ENCODE measurements at places on chromosomes 1 and 21.

DNA sequence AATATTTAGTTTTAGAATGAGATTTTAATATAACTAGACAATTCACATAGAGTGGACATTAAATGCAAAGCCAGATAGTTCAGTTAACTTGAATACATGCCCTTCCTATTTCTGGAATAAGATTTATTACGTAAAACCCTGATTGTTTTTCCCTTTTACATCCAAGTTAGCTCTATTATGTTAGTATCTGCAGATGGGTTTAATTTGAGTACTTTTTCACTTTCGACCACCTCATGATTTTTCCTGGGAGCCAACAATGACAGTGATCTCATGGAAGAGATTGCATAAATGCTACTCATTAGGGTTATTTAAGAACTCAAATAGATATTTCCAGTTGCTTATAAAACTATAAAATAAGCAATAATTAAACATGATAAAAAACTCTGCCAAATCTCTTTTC, 199.4 kb upstream of the PTGFR start:
- no peak for DNase-seq

GRCh38 chr21:25424048-25424447, 183.2 kb downstream of the MRPL39 start:
- no peak for DNase-seq

DNA sequence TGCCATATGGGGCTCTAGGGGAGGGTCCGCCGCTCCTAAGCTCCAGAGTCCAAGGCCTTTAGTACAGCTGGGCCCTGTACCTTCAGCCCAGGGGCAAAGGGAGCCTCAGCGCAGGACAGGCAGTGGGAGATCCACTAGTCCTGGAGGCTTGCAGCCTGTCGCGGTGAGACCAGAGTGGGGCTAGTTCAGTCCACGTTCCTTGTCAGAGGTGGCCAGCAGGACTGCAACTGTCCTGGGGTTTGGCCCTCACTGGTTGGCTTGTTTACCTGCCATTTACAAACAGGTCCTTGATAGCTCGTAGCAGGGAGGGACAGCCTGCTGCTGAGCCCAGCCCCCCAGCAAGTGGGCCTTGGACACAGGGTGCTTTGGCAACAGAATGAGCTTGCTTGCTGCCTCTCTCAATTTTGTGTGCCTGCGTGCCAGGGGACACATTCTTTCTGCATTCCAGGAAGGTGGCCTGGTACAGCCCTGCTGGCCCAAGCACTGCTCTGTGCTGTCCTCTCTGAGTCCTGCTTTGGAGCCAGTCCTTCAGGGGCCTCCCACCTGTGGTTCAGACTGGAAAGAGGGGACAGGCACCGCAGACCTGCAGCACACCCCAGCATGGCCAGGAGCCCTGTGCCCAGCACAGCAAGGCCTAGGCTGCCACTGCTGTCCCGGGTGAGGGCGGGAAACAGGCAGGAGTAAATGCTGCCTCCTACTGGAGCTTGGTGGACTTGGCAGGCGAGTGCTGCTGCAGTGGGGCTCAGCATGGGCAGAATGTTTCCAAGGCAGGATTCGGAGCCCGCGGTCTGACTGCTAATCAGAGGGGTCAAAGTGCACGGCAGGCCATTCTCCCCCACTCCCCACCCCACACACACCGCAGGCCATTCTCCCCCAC, 15.2 kb downstream of the H6PD start:
- DNase-seq, result peak; percentile 32

- no peak for DNase-seq
Observed at GRCh38 chr1:151315565-151316235, 11.5 kb downstream of the PI4KB start.

DNA sequence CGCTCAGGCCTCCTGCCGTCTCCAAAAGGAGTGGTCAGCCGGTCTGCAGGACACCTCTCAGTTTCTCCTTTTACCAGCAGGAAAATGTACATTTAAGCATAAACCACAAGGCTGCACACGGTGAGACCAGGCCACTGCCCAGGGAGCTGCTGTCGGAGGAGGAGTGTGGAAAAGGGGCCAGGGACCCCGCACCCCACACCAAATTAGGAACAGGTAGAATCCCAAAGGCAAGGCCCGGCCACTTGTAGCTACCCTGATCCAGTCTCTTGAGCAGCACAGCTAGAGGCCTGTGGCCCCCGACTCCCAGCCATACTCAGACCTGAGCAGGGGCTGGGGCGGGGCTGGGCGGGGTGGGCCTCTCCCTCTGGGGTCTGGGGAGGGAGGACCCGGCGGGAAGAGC, 78.0 kb downstream of the PIK3CD start:
- no peak for DNase-seq

- no peak for DNase-seq
Observed at GRCh38 chr1:17258116-17258757, 9.3 kb downstream of the PADI3 start.

- peak; percentile 58 for DNase-seq
Observed at GRCh38 chr1:229557200-229557850, 1.2 kb downstream of the ABCB10 start.

DNA sequence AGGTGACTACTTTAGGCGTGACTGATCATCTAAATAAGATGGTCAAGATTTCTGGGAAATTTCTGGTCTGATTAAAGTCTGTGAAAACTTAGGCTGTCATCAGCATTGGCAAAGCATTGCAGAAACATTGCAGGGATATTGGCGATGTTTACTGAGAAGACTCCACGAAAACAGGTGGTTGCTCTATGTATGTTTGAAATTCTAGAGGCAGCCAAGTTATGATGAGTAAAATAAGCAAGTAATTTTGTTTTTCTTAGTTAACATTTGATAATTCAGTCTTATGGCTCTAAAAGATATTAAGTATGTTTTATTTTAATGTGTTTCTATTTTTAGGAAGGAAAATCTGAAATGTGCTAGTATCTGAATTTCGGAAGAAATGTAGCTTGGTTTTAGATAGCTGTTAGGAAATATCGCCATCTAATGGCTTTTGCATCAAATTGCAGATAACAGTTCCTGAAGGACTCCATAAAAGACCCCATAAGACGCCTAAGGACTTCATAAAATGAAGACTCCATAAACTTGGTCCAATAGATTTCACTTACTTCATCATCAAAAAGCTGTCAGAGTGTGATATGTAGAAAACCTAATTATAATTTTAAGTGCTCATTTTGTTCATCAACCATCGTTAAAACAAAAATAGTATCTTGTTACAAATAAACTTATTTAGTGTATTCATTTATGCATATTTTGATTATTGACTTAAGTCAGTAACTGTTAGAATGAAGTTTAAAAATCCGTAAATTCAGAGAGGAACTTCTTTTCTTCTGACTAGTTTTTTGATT, 344.6 kb downstream of the RYR2 start:
- peak; percentile 17 for DNase-seq

GRCh38 chr1:160761046-160761445, 22.0 kb downstream of the SLAMF7 start:
- DNase-seq, result no peak

- no peak for DNase-seq
Observed at GRCh38 chr1:164369698-164370365, 189.2 kb upstream of the PBX1 start.

- DNase-seq, result no peak
Observed at GRCh38 chr1:6073480-6074053, 27.9 kb downstream of the KCNAB2 start.

GRCh38 chr1:23867542-23867894, 572 bp downstream of the FUCA1 start:
- DNase-seq, result no peak

DNA sequence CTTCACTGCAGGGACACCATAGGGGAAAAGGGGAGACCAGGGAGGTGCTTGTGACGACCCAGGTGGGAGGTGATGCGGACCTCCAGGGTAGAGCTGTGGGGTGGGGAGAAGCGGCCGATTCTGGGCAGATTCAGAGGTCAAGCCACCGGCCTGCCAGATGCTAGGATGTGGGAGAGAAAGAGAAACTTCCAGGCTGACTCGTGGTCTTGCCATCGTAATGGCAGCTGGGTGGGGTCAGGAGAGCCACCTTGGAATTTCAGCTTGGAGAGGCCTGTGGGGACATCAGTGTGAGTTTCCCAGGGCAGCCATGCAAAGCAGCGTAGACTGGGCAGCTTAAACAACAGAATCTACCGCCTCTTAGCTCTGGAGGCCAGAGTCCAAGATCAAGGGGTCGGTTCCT, 258.0 kb upstream of the VAMP3 start:
- DNase-seq, result no peak

DNA sequence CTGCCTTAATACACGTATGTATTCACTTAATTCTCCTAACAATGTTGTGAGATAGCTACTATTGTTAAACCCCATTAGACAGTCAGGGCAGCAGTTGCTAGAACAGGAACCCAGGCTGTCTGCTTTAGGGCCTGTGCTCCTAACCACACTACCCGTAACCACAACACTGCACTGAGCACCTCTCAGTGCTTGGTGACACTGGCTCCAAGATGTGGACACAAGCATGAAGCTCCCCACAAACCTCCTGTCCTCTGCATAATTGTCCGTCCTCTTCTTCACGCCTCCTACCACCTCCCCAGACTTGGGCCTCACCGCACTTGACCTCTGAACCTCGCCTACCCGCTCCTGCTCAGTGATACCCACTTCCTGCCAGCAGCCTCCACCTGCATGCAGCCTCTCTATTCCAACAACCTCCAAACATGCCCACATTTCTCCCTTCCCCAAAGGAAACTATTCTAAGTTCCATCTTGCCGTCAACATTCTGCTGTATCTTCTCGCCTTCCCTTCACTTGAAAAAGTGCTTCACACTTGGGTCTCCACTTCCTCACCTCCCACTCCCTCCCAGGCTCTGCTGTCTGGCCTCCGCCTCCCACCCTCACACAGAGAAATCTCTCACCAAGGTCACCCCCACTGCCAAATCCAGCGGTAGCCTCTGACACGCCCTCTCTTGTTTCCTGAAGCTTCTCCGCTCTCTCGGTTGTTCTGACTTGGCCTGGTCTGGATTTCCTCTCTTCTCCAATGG, 14.6 kb upstream of the AHDC1 start:
- DNase-seq, result peak; percentile 28

GRCh38 chr1:59967780-59968179, 41.2 kb upstream of the CYP2J2 start:
- no peak for DNase-seq

GRCh38 chr1:216005916-216006315, 417.3 kb downstream of the USH2A start:
- DNase-seq, result no peak

DNA sequence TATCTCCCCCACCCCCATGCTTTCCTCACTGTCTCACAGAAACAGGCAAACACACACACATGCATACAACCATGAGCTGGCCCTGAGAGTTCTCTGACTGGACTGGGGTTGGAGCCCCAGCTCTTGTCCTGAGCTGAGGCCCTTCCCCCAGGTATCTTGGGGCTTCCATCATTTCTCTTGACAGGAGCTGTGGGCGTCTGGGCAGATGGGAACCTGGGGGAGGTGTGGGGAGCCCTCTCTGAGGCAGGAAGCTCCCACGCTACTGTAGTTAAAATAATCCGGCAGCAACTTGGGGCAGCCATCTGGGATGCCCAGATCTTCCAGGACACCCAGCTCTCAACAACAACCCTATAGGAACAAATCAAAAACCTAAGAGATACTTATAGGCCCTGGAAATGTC, 2.7 kb upstream of the KIF21B start:
- no peak for DNase-seq

GRCh38 chr1:7984811-7985210, 23.3 kb downstream of the PARK7 start:
- no peak for DNase-seq

GRCh38 chr21:43295066-43295958, 126.5 kb downstream of the CRYAA start:
- DNase-seq, result no peak

DNA sequence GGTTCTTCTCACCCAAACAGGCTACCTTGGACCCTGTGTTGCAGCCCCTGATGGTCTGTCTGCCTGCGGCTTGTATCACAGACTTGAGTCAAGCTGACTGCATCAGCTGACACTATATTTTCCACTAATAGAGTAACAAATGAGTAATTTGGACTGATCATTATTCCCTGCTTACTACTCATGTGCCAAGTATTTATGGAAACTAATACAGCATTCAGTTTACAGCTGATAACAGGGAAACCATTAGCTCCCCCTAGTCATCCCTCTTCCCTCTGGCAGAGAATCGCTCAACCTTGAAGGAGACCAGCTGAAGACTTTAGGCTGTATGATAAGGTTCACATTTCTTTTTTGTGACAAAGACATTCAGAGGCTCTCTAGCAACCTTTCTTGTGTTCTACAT, 116.6 kb upstream of the SYT6 start:
- DNase-seq, result no peak

DNA sequence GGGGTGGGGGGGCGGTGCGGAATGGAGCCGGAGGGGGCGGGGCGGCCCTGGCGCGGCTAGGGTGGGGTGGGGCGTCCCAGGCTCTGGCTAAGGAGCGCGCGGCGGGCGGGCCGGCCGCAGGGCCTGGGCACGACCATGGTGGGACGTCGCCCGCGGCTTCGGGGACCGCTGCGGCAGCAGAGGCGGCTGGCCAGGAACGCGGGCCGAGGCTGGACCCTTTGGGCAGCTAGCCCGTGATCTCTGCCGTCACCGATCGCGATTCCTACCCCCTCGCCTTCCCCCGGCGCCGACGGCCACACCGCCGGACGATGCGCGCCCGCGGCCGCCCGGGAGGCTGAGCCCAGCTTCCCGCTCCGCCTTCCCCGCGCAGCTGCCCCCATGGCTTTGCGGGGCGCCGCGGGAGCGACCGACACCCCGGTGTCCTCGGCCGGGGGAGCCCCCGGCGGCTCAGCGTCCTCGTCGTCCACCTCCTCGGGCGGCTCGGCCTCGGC, at the start of gene MAP3K21:
MAP3K21 (plus strand) TSS at position 74 of the 491 bp plus-strand sequence; CDS start at position 379, 305 bp downstream.
- DNase-seq, result no peak

DNA sequence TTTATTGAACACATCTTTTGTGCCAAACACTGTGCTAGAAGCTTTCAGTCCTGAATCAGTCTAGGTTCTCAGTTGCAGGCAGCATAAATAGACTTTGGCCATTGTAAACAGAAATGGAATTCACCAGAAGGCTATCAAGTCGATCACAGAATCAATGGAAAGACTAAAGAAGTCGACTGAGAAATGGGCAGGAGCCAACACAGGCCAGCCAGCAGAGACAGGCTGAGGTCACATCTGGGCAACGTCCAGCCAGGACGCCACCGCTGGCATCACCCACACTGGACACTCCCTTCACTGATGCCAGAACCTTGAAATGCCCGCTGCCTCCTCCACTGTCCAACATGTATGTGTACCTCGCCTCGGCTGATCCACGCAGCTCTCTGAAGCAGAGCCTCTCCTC, 5.5 kb upstream of the CNTN2 start:
- DNase-seq, result no peak

- no peak for DNase-seq
Observed at GRCh38 chr1:25685938-25686665, 69.5 kb downstream of the MAN1C1 start.

DNA sequence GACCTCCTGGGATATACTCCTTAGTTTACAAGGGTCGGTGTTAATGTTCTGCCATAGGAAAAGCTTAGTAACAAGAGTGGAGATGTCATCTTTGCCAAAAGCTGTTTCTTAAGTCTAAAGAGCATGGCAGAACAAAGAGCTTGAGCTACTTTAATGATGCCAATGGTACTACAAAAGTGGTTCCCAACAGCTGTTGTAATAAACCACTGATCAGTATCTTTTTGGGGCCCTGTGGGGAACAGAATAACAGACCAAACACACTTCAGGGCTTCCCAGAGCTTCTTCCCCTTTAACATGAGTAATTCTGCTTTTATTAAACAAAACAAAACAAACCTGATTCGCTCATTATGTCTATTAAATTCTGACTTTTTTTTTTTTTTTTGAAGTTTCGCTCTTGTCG, 116.3 kb downstream of the NCAM2 start:
- DNase-seq, result no peak

- DNase-seq, result no peak
Observed at GRCh38 chr1:242146652-242147051, 147.8 kb upstream of the MAP1LC3C start.

- DNase-seq, result no peak
Observed at GRCh38 chr1:206696812-206697585, 12.3 kb downstream of the MAPKAPK2 start.

- no peak for DNase-seq
Observed at GRCh38 chr1:233005156-233005555, 54.7 kb downstream of the NTPCR start.
